ENCODE measurements at places on chromosomes 5 and 9. TPM values are rescaled to one million over a fixed set of nuclear protein-coding genes. Genes with fewer than 3 reads are reported as not detected.

GRCh38 chr9:70352356-70352755 is 62.1 kb downstream of the KLF9 start:
- DNase-seq, result no peak
- no peaks in the 10 kb centered on the region for H3K4me1 ChIP-seq
- H3K36me3 ChIP-seq, result peaks cover 12% of the 10 kb centered on the region
- H3K4me3 ChIP-seq, result no peak overlapping the region
- H3K27ac ChIP-seq, result no peak overlapping the region

GRCh38 chr9:91360551-91361290 is 997 bp downstream of the AUH start:
- peaks cover 5% of the 10 kb centered on the region for H3K36me3 ChIP-seq
- H3K4me3 ChIP-seq, result peak overlapping the region; percentile 84
- H3K27ac ChIP-seq, result peak overlapping the region; percentile 77
- no peak for DNase-seq
- peaks cover 39% of the 10 kb centered on the region for H3K4me1 ChIP-seq

GRCh38 chr5:135119481-135119880 is 85.5 kb upstream of the PITX1 start:
- H3K4me1 ChIP-seq, result no peaks in the 10 kb centered on the region
- H3K27ac ChIP-seq, result no peak overlapping the region
- no peak overlapping the region for H3K4me3 ChIP-seq
- DNase-seq, result no peak

- peaks cover 6% of the 10 kb centered on the region for H3K27me3 ChIP-seq
- no peak overlapping the region for H3K4me3 ChIP-seq
- H3K27ac ChIP-seq, result no peak overlapping the region
- H3K4me1 ChIP-seq, result no peaks in the 10 kb centered on the region
- DNase-seq, result no peak
These were observed 23.3 kb downstream of the DCANP1 start for GRCh38 chr5:135423846-135424168.

- H3K27me3 ChIP-seq, result no peaks in the 10 kb centered on the region
- no peak overlapping the region for H3K27ac ChIP-seq
- H3K36me3 ChIP-seq, result no peaks in the 10 kb centered on the region
- H3K4me3 ChIP-seq, result no peak overlapping the region
These were observed 169.3 kb downstream of the FANCC start for GRCh38 chr9:95148208-95148520.

GRCh38 chr5:157370967-157371366 is 89.0 kb upstream of the NIPAL4 start:
- no peaks in the 10 kb centered on the region for H3K27me3 ChIP-seq
- DNase-seq, result no peak
- H3K4me3 ChIP-seq, result no peak overlapping the region
- no peaks in the 10 kb centered on the region for H3K4me1 ChIP-seq

- no peak for DNase-seq
- H3K27ac ChIP-seq, result no peak overlapping the region
- H3K4me1 ChIP-seq, result no peaks in the 10 kb centered on the region
- peaks cover 9% of the 10 kb centered on the region for H3K36me3 ChIP-seq
These were observed 219.0 kb downstream of the COMMD10 start for GRCh38 chr5:116303810-116304209.

GRCh38 chr5:78065663-78066062 is 228.8 kb downstream of the AP3B1 start:
- no peak overlapping the region for H3K4me3 ChIP-seq
- H3K36me3 ChIP-seq, result no peaks in the 10 kb centered on the region
- no peaks in the 10 kb centered on the region for H3K27me3 ChIP-seq
- H3K4me1 ChIP-seq, result no peaks in the 10 kb centered on the region

DNA sequence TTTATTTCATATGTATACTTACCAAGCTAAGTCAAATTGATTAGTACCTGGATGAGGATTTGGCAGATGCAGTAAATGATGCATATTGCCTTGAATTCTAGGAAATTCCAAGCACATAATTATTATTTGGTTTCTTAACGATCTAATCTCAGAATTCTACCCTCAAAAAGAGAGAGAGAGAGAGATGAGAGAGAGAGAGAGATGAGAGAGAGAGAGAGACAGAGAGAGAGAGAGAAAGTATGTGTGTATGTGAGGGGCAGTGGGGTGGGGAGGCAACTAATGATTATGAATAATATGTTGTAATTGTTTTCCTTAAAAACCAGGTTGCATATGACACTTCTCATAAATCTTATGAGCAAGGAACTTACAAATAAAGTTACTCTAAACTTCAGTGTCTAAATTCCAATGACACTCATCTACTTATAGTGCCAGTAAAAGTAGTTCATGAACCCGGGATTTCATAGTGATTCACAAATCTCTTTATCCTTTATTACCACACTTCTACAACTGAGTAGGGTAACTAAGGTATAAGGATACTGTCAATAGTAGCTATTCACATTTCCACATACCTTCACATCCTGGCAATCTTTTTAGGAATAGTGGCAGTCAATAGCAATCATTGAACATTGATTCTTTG is 60.5 kb upstream of the EDIL3 start:
- no peak overlapping the region for H3K27ac ChIP-seq
- no peaks in the 10 kb centered on the region for H3K4me1 ChIP-seq
- H3K4me3 ChIP-seq, result no peak overlapping the region
- H3K27me3 ChIP-seq, result no peaks in the 10 kb centered on the region
- DNase-seq, result no peak

ANKHD1 gene
- 228 TPM for total RNA-seq

SLC34A3 gene
- not detected for total RNA-seq

MLANA gene
- not detected for total RNA-seq

UGCG gene
- 26.3 TPM for total RNA-seq

HSPB3 gene
- total RNA-seq, result not detected

PCDHGA1 gene
- 0.58 TPM for total RNA-seq
